Activated CD4-positive, alpha-beta T cell treated with anti-CD3 and anti-CD28 coated beads for 48 hours (primary cell): ENCODE measurements at places on chromosomes 5 and 9.

- no peak for DNase-seq
These were observed 30.0 kb upstream of the FCN2 start for GRCh38 chr9:134850611-134851010.

DNA sequence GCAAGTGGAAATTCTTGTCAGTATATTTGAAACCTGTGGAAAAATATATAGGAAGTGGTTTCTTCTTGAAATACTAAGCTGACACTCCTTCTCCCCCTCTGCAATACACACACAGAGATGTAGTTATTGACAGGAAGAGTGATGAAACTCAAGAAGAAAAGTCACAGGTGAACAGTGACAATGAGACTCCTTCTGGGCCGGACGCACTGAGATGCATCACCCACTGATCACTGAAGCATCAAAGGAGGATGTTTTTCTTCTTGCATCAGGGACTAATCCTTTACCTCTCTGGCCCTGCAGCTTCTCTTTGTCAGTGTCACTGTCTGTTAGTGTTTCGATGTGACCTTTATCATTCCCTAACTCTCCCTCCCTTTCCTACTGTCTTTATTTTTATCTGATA is 1864.2 kb upstream of the C9orf72 start:
- no peak for DNase-seq

DNA sequence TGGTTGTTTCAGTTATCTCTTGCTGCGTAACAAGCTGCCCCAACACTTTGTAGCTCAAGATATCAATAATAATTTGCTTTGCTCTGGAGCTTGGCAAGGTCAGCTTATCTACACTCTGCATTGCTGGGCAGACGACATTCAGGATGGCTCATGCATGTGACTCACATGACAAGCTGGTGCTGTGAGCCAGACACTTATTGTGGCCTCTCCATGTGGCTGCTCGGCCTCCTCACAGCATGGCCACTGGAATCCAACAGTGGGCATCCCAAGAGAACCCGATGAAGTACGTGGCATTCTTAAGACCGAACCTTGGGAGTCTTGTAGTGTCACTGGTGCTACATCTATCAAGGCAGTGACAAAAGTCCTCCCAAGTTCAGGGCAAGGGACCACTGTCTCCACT is 94.2 kb upstream of the MVB12B start:
- no peak for DNase-seq

- DNase-seq: no peak
These were observed 92.9 kb downstream of the RXRA start for GRCh38 chr9:134419000-134419683.

DNA sequence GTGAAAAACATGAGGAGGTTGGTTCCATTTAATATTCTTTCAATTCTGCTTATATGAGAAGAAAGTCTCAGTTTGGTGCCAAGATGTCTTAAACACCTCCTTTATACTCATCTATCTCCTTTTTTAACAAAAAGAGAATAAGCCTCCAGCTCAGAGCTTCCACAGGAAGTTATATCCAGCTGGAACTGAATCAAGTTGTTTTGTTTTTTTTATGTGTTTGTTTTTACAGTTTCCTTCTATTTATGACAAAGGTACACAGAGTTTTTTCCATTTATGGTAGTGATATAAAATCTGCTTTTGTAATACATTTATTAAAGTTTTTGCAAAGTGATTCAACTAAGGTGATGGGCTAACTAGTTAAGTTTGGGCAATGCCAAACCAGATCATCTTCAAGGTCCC is 10.4 kb downstream of the SPARC start:
- DNase-seq: no peak

DNA sequence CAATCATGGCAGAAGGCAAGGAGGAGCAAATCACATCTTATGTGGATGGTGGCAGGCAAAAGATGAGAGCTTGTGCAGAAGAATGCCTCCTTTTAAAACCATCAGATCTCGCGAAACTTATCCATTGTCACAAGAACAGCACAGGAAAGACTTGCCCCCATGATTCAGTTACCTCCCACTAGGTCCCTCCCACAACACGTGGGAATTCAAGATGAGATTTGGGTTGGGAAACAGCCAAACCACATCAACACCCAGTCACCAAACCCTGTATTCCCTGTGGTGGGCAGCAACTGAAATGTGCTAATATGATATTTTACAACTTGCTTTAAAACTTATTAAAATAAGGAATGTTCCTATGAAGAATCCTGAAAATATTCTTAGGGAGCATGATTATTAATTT is 54.2 kb downstream of the RASGRF2 start:
- DNase-seq: no peak

DNA sequence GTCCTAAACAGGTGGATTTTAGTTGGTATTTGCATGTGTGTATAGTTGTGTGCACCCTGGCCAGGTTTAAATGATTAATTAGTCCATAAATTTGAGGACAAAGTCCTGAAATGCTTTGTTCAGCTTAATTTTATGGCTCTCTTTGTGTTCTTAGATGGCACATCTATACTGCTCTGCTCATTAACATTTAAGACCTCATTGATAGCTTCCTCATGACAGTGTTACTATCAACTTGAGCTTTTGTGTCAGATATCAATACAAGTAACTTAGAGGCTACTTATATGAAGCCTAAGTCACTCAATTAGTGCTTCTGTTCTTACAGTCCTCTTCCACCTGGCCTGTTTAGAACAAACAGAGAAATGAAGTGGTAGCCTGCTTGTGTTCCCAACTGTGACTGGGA is 240.9 kb downstream of the TRPM3 start:
- no peak for DNase-seq

DNA sequence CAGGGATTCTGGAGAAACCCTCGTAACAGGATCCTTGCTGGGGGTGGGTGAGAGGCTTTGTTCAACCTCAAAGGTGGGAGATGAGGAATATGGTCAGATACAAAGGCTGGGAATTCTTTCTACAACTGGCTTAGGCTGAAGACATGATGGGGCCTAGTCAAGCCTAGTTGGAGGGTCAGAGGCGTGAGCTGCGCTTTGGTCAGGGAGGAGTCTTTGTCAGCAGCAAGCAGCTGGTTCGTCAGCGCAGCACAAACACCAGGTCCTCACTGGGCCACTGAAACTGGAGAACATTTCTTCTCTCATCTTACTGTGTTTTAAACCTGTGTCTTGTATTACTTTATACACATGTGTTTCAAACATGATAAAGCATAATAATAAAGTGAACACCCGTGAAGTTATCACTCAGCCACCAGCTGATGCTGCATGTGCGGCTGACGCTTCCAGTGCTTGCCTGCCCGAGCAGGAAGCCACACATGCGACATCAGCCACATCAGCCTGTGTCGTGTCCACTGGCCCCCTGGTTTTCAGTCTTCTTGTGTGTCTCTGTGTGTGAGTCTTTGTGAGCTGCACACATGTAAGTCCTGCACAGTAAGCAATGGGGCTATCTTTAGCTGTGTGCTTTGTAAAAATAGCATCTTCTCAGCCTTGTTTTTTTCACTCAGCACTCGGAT is 81.5 kb downstream of the WNK2 start:
- DNase-seq: no peak

GRCh38 chr5:151295791-151296477 is 7.6 kb downstream of the SLC36A3 start:
- no peak for DNase-seq

DNA sequence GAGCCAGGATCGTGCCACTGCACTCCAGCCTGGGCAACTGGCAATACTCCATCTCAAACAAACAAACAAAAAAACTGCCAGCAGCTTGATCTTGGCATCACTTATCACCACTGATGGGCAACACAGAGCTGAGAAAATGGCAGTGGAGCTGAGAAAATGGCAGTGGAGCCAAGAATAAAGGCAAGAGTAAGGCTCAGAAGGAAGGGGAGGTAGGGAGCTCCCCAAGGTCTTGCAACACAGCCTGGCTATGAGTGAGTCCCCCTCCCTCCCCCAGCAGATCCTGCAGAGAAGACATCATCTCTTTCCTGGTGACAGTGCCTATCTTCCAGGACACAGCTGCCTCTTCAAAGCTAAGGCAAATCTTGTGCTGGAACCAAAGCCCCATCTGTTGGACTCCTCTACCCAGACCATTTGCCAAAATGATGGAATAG is 70.3 kb downstream of the UGCG start:
- no peak for DNase-seq

- no peak for DNase-seq
These were observed 30.5 kb upstream of the EEIG1 start for GRCh38 chr9:128011071-128011817.

GRCh38 chr5:139410121-139410992 is 6.5 kb upstream of the SPATA24 start:
- no peak for DNase-seq

- DNase-seq: no peak
These were observed 8.2 kb downstream of the TOR2A start for GRCh38 chr9:127726871-127727270.

DNA sequence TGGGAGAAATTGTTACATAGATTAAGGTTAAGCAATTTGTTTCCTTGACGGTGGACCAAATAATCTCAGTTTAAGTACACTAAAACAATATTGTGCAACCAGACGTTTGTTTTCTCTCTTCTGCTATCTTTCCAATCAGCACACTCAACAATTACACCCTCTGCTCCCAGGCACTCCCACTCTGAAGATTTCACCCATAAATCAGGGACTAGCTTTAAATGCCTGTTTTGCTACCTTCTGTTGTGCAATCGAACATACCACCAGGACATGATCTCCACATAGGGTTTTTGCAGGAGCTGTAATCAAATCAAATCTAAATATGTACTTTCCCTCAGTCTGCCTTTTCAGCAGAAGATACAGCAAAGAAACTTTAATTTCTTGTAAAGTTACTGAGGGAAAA is 405.8 kb upstream of the TLE4 start:
- no peak for DNase-seq

DNA sequence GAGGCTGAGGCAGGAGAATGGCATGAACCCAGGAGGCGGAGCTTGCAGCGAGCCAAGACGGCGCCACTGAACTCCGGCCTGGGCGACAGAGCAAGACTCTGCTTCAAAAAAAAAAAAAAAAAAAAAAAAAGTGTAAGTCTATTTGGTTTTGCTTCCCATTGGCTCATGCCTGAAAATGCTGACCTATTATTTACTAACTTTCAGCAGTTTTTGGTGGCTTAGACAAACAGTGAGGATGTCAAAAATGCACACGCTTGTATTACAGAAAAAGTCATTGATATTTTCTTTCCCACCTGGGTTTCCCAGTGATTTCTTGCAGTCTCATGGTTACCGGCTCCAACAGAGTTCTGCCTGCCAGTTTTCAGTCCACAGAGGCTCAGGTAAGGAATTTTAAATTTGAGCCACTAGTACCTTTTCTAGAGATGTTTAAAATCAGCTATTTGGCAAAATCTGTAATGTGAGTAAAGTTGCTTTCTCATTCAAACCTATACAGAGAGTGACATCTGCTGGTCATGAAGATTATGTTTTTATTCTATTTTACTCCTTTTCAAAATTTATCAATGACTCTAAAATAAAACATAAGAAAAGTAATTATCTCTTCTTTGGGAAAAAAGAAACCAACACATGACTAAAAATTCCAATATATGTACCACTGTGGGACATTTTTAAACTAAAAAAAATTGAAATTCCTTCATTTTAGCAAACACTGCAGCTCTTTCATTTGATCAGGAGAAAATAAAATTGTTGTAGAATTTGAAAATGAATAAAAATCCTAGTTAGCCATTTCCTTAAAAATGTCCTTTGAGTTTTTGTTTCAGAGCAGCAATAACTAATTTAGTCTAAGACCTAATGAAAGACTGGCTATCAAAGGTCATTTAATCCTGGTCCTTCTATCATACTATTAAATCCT is 8.8 kb downstream of the FAM200C start:
- DNase-seq: no peak

DNA sequence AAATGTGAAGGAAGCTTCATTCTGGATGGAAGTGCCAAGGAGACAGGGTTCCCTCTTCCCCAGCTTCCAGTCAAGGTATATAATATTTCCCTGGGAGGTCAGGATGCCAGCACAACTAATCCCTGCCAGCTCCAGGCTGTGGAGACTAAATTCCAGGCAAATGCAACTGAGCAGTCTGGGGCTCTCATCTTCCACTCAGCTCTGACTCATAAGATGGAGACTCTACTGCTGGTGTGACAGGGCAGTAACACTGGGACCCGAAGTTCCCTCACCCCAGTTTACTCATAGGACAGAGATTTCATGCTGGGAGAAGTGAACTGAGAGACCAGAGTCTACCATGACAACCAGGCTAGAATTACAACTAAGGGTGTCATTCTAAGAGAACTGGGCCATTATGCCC is 235.4 kb downstream of the FSTL4 start:
- DNase-seq: no peak

GRCh38 chr5:92401492-92401891 is 1018.4 kb upstream of the ARRDC3 start:
- no peak for DNase-seq

DNA sequence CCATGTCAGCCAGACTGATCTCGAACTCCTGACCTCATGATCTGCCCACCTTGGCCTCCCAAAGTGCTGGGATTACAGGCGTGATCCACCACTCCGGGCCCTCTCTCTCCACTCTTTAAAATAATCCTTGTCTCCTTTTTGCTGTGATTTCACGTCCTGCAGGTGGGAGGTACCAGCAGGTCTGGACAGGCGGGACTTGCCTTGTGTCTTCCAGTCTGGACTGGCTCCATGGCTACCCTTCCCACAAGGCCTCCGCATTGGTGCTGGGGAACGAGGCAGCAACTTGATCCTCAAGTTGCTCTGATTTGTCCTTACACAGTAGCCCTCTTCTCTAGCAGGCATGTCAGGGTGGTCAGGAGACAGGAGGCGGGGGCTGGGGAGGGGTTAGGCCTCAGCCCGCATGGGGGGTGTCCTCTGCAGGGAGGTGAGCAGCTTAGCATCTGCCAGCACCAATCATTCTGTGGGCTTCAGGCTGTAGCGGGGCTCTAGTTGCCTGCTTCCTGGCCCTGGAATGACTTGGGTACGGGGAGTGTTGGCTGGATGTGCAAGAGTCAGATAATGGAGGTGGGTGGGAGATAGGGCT is 54.3 kb downstream of the TENT4A start:
- DNase-seq: no peak

DNA sequence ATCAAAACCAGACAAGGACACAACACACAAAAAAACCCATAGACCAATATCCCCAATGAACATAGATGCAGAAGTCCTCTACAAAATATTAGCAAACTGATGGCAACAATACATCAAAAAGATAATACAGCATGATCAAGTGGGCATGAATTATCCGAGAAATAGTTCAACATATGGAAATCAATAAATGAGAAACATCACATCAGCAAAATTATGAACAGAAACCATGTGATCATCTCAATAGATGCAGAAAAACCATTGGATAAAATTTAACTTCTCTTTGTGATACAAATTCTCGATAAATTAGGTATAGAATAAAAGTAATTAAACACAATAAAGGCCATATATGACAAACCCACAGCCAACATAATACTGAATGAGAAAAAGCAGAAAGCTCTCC is 69.6 kb downstream of the C9 start:
- DNase-seq: no peak

GRCh38 chr5:121121786-121122185 is 657.7 kb downstream of the PRR16 start:
- no peak for DNase-seq

GRCh38 chr9:133141833-133142595 is 21.0 kb upstream of the RALGDS start:
- peak; percentile 62 for DNase-seq

- DNase-seq: peak; percentile 31
These were observed 85.8 kb upstream of the IL6ST start for GRCh38 chr5:56080375-56081052.
